Mesangial cell (primary cell): ENCODE measurements at places on chromosomes 3 and 15. TPM values are rescaled to one million over a fixed set of nuclear protein-coding genes. Genes with fewer than 3 reads are reported as not detected.

MAPK6 gene
- total RNA-seq, result 21.7 and 31.8 TPM in 2 replicates

FBXO40 gene
- total RNA-seq, result not detected in 2 replicates

IMPG2 gene
- 0.13 and 0.16 TPM in 2 replicates for total RNA-seq

CKMT1B gene
- 0.89 TPM in 1 of 2 replicates, not detected in the other for total RNA-seq

IQCF5 gene
- not detected in 2 replicates for total RNA-seq

DUOXA2 gene
- total RNA-seq, result not detected in 2 replicates

EPHA3 gene
- total RNA-seq, result 0.81 and 3.3 TPM in 2 replicates

TMEM202 gene
- total RNA-seq, result not detected in 2 replicates

CDV3 gene
- total RNA-seq, result 77.3 and 92.6 TPM in 2 replicates

CATSPER2 gene
- 0.25 and 0.33 TPM in 2 replicates for total RNA-seq

RPL4 gene
- total RNA-seq, result 6,003 and 6,582 TPM in 2 replicates

ANKRD34C gene
- total RNA-seq, result not detected in 2 replicates

MKRN2OS gene
- total RNA-seq, result 1.3 TPM in 1 of 2 replicates, not detected in the other

ABTB1 gene
- total RNA-seq, result 4.4 and 36.8 TPM in 2 replicates

MUSTN1 gene
- total RNA-seq, result not detected in 2 replicates

TRH gene
- not detected in 2 replicates for total RNA-seq

PTH1R gene
- 0.33 and 16.1 TPM in 2 replicates for total RNA-seq

EIF5A2 gene
- total RNA-seq, result 3.5 and 5.2 TPM in 2 replicates

CHST2 gene
- total RNA-seq, result 11.1 and 24.3 TPM in 2 replicates

SHC4 gene
- 1.3 and 3.4 TPM in 2 replicates for total RNA-seq

ATR gene
- total RNA-seq, result 10.9 and 14.8 TPM in 2 replicates

TM4SF18 gene
- 0.51 TPM in 1 of 2 replicates, not detected in the other for total RNA-seq

GFM1 gene
- 19.0 and 31.1 TPM in 2 replicates for total RNA-seq

CDCP1 gene
- 28.3 and 70.9 TPM in 2 replicates for total RNA-seq
